Astrocyte of the spinal cord (primary cell): ENCODE measurements at places on chromosomes 3 and 15.
A peak's percentile ranks its signal among the peaks of the same experiment; 100 is the strongest.

- DNase-seq, result no peak
Observed at GRCh38 chr3:46367811-46368210, 2.9 kb upstream of the CCR5 start.

DNA sequence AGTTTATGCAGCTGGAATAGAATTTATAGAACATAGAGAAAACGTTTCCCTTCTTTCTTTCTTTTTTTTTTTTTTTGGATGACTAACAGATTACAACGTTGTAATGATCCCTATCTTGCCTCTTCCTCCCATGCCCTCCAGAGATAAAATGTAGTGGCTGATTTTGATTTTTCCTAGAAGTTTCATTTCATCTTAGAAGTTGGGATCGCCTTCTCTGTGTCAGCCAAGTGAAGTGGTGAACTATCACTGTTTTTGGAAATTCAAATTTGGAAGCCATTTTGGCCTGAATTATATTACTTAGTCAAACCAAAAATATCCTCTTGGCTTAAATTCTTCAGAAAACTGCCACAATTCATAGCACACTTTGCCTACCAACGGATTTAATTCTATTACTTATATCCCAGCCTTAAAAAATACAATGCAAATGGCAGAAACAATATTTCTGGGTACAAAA, 1025.5 kb upstream of the NR2F2 start:
- no peak for DNase-seq

GRCh38 chr3:179932674-179933073, 104.1 kb downstream of the PEX5L start:
- no peak for DNase-seq

- peak; percentile 89 for DNase-seq
Observed at GRCh38 chr15:57395292-57395691, 19.0 kb downstream of the CGNL1 start.

DNA sequence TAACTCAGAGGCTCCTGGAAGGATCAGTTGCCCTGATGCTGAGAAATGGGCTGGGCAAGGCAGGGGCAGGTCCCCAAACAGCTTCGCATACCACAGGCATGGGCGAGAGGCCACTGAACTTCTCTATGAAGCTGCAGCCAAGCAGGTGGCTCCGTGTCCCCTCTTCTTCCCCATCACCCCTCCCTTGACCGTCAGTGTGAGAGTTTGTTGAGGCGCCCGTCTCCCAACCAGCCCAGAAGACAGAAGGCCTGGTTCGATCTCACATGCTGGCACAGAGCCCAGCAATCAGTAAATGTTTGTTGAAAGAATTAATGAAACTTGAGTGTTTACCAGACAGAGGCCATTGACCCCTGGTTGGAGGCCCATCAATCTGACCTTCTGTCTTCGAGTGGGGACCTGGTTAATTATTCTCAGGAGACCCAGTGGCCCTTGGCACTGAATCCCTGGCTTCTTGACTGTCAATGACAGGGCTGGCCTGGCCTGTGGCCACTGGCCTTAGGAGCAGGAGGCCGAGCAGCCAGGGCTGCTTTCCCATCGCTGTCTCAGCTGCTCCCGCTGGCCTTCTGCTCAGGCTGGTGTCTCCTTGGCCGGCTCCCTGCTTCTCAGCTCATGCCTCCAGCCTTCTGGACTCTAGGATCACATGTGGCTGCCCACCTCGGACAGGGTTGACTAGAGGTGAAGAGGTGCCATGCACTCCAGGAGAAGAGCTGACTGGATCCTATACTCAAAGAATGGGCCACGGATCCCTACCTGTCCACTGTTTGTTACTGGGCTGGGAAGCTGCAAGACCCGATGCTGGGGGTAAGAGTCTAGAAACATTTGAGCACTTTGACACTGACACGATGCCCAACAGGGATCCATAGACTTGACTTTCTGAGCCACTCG, 113.4 kb downstream of the ASB7 start:
- DNase-seq, result no peak

- no peak for DNase-seq
Observed at GRCh38 chr3:13419505-13420044, 547 bp downstream of the NUP210 start.

DNA sequence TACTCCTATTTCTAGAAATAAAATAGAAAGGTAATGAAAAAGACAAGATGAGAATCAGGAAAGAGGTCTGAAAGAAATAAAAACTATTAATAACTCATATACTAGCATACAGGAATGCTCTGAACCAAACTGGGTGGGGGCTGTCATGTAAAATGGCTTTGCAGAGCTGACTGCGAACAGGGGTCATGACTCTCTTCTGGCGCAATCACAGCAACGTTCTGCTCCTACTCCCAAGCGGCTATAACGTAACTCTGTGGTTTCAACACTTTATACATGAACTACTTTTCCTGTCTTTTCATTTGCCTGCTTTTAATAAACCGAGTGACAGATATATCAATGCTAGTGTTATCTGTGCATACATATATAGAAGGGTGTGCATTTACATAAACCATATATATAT, 116.7 kb downstream of the DLG1 start:
- peak; percentile 36 for DNase-seq

- no peak for DNase-seq
Observed at GRCh38 chr3:139491966-139492365, 15.7 kb upstream of the RBP2 start.

DNA sequence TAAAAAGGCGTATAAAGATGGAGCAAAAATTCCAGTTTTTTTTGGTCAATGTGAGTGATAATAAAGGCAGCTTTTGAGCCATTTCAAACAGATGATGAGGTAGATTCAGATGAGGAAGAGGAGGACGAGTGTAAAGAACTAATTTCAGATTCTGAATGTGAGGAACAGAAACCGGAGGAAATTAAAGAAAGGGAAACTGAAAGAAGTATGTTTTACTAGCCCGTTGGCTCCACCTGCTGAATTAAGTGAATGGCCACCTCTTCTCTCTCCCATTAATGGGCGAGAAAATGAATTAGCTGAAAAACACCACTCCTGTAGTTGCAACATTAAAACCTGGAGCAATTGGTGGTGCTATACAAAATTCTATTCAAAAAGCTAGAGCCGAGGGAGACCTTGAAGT, 55.4 kb downstream of the CYP19A1 start:
- no peak for DNase-seq

DNA sequence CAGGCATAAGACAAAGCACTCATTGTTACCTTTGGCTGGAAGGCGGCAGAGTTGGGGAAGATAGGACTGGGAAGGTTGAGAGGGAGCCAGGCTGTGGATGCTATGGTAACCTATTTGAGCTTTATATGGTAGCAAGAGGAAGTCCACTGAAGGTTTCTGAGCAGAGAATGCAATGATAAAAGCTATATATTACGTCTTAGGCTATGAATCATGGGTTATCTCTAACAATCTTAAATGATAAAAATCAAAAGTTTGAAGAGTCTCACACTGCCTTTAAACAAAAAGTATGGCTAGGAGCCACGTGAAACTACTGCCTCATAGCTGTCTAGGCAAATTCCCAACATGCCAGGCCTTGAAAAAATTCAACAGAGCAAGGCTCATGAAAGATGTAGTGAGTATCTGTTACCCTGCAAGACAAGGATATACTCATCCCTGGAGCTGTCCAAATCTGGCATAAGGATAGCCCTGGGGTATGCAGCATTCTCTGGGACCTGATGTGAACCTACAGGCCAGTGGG, 4.1 kb downstream of the P3H2 start:
- DNase-seq, result no peak

- no peak for DNase-seq
Observed at GRCh38 chr3:4514916-4515315, 21.8 kb downstream of the ITPR1 start.

DNA sequence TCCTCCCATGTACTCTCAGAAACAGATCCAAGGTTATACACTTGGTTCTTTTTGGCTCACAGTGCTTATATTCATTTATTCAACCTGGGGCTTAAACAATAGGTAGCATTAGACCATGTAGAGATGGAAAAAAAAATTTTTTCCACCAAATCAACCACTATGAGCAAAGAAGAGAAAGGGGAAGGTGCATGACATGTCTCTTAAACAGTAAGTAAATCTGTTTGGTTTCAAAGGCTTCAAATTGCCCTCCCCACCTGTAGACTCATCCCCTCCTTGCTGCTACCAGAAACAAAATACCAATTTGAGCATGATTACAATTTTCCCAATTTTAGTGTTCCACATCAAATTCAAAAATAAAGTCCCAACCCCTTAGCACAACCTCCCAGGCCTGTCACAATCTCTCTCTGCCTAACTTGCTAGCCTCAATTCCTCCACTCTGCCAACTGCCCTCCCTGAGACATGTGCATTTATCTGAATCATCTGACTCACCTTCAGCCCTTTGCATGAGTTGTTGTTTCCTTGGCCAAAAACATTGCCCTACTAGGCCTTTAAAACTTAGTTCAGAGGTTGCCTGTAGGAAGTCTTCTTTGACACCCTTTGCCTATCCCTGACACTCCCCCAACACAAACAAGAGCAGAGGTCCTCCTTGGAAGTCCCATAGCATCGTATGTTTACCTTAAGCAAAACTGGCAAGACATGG, 30.3 kb upstream of the TSC22D2 start:
- DNase-seq, result no peak

DNA sequence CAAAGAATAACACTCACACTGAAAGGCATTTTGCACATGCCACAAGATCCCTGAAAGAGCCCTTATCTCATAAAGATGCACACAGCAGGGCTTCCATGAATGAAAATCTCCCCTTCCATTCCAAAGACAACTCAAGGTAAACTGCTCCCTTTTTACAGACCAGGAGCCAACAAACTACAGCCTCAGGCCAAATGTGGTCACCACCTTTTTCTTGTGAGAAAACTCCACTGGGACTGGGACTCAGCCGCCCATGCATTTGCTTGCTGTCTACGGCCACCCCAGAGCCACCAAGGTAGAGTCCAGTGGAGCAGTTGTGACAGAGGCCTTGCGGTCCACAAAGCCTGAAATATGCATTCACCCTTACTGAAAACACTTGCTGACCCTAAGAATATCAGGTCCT, 334.8 kb downstream of the OCA2 start:
- DNase-seq, result no peak

DNA sequence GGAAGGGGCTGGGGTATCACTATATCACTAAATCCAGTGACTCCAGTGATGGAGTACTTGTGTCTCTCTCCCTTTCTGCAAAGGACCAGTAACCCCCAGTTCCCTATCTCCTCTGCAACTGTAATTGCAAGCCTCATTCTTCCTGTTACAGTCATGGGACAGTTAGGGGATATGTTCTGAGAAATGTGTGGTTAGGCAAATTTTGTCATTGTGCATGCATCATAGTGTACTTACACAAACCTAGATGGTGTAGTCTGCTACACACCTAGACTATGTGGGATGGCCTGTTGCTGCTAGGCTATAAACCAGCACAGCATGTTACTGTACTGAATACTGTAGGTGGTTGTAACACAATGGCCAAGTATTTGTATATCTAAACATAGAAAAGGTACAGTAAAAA, 2.2 kb downstream of the VPS8 start:
- no peak for DNase-seq

- no peak for DNase-seq
Observed at GRCh38 chr3:174331095-174331800, 527.9 kb upstream of the NAALADL2 start.

- DNase-seq, result no peak
Observed at GRCh38 chr3:164208048-164208447, 870.2 kb downstream of the SI start.

DNA sequence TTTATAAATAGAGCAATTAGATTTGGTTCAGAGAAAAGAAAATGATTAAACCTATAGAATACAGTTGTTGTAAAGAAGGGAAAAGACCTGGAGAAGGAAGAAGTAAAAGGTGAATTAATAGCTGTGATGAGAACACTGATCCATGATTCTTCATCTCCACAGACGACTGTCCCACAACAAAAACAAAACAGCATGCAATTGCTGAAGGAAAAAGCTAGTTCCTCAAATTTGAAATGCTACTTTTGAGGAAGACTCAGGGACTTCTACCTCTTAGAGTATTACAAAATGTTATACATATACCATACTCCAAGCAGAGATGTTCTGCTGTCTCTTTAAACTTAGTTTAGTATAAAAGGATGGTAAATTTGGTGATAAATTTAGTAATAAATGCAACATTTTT, 21.5 kb downstream of the ALCAM start:
- no peak for DNase-seq

- DNase-seq, result no peak
Observed at GRCh38 chr15:65883571-65883970, 14.3 kb downstream of the RAB11A start.

DNA sequence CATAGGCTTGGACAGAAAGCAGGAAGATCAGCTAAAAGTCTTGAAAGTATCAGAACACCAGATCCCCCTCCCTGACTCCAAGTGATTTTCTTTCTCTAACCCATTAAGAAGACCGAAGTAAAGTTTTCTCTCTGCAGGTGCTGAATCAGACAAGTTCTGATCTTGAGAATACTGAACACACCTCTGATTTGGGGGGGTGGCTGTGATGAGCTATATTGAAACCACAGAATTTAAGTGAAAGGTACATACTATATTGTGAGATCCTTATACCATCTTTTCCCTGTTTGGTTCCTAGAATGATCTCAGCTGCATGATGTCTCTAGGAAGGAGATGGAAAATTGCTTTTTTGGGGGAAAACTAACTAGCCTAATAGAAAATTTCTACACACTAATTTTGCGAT, 196.0 kb downstream of the DIPK2A start:
- DNase-seq, result no peak

- no peak for DNase-seq
Observed at GRCh38 chr15:80339601-80340000, 64.6 kb upstream of the ARNT2 start.

DNA sequence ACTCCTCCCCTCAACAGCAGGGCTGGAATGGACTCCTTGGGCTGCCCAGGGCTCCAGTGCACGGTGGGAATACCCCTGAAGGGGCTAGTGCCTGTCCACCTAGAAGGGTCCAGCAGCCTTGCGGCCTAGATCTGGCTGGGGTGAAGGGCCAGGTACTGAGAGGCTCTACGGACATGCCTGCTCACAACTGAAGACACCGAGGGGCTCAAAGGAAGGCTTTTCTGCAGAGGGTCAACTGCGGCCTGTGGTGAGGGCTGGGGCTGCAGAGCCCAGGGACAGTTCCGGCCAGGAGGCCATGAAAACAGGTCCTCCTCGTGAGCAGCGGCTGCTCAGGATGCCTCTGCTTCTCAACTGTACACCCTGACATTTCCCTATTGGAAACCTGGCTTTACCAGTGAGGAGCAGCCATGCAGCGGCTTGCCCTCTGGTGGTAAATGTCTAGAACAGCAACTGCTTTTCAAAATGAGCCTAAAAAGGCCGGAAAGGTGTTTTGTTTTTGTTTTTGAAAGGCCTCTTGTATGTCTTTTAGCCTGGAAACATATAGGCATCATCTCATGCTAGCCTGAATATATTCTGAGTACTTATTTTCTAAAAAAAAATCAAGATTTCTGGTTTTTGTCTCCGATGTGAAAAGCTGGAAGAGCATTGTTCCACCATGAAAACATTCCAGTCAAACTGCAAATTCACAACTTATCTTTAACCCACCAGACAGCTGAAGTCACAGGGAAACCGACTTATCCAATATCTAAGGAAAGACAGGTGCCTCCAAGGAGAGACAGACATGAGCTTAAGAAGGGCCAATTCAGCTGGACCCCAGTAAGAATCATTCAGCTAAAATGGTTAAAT, 163.4 kb downstream of the KLF13 start:
- DNase-seq, result peak; percentile 49

- no peak for DNase-seq
Observed at GRCh38 chr15:72784456-72784876, 908 bp upstream of the ADPGK start.

GRCh38 chr3:156648086-156648485, 26.3 kb upstream of the TIPARP start:
- peak; percentile 53 for DNase-seq

GRCh38 chr15:90420451-90420850, 32.4 kb downstream of the IQGAP1 start:
- no peak for DNase-seq
